ENCODE measurements at places on chromosomes 6 and 20. TPM values are rescaled to one million over a fixed set of nuclear protein-coding genes. Genes with fewer than 3 reads are reported as not detected.

DNA sequence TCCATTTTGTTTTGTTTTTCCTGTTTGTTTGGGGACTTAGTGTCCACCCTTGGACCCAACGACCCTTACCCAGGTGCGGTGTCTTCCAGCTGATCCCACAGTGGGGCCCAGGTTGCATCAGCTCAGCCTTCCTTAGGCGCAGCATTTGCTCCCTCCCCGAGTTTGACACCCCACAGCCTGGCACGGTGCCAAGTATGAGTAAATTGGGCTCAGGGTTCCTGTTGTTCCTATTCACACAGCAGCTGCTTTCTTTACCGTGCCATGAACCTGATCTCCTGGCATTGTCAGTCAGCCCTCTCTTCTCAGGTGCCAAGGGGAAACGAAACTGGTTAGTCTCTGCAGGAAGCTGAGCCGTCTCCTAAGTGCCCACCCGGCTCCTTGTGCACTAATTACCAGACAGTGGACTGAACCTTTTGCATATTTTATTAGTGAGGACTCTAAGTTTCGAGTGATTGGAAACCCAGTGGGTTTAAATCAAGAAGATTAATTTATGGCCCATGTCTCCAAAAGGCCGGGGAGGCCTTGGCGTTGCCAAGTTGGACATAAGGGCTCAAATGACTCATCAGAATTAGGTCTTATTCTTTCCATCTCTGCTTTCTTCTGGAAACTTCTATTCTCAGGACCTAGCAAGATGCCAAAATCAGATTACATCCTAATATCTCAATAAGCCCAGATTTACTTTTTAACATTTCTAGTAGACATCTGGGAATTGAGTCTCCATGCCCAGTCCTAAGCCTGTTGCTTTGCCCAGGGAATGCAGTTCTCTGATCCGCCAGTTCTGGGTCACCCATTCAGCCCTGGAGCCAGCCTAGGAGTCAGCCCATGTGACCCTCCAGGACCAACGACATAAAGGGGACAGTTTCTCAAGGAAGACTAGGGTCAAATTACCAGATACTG, 68.8 kb downstream of the TSHZ2 start:
- no peak for DNase-seq

DNA sequence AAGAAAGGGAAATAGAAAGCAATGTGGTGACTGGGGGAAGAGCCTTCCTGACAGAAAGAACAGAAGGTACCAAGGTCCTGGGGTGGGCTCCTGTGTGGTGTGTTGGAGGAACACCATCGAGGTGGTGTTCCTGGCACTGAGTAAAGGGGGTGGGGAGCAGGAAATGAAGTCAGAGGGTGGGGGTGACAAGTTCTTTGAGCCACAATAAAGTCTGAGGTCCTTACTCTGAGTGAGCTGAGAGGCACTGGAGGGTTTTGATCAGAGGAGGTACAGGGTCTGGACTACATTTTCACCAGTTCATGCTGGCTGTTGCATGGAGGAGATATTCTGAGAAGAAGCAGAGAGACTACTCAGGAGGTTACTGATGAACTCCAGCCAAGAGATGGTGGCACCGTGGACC, 198.2 kb downstream of the GMPR start:
- no peak for DNase-seq

Gene HMGCLL1
- 13.5 TPM for polyA plus RNA-seq

Gene KCNK5
- polyA plus RNA-seq: 14.0 TPM

- no peak for DNase-seq
These were observed 942 bp downstream of the ACAT2 start for GRCh38 chr6:159762681-159763293.

Gene ESR1
- 1.2 TPM for polyA plus RNA-seq

DNA sequence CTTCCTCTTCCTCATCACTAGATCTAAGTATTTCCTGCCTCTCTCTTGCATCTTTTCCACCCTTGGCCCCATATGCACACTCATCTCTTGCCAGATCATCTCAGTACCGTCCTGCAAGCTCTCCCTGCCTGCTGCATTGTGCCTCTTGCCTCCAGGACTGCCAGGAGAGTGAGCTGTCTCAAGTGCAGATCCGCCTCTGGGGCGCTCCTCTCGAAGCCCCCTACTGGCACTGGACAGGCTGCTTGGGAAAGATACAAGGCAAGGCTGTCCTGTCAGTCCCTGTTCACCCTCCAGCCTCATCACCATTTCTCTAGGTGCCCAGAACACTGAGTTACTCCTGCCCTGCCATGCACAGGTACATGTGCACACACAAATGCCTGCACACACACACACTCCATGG, 10.2 kb downstream of the SYNDIG1 start:
- no peak for DNase-seq

GRCh38 chr20:21981597-21982344, 276.3 kb downstream of the PAX1 start:
- DNase-seq: no peak

GRCh38 chr6:3135668-3136291, 17.3 kb downstream of the BPHL start:
- DNase-seq: no peak

DNA sequence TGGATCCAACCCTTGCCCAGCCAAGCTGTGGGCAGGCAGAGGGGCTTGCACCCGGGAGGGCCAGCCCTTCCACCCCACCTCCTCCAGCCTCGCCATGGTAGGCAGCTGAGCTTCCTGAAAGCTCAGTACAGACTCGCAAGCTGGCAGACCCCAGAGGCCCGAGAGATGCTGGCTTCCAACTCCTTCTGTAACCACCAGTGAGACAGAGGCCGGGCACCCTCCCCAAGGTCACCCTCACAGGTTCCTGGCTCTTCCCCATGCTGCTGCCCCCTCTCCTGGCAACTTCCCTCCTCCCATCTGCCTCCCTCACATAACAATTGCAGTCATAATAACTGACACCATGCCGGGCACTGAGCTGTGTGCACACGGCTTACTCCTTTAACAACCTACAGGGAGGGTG, 26.2 kb upstream of the NOL4L start:
- DNase-seq: no peak

DNA sequence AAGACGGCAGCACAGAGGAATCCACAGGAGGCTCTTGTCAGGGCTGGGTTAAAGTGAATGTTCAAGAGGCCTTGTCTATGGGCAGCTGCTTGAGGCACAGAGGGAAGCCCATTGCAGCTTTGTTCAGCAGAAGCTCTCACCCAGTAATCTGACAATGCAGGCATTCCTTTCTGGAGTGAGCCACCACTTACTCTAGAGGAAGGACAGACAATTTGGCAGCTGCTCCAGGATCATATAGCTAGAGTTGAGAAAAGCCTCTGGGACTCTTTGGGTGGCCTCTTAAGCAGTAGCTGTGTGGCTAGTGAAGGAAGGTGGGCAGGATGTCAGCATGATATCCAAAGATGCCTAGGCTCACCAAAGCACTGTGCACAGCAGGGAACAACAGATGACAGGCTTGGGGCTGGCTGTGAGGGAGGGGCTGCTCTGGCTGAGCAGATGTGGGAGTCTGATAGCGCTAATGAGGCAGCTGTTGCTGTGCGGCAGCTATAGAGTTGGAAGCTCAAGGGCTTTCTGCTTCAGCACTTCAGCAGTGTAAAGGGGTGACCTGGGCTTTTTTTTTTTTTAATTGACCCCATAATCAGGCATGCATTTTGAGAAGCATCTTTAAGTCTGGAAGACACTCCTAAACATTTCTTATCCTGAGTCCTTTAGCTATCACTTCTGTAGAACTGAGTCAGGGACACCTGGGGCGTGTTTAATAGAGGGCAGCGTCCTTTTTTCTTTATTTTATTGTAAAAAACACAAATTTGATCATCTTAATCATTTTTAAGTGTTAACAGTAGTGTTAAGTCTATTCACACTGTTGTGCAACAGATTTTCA, 27.2 kb downstream of the CMTR1 start:
- no peak for DNase-seq

DNA sequence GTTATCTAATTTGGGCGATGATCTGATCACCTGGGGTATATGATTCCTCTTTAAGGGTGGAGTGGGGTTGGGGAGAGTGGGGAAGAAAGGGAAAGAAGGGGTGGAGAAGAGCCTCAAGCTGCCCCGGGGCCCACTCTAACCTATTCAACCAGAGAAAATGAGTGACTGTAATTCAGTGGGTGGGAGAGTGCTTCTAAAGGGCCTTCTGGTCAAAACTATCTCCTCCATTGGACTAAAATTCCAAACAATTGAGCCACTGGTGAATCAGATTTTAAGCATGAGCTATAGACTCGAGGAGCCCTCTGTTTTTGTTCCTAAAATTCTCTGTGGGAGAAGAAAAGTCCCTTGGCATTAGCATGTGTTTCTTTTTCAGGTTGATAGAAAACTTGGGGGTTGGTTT, 296.8 kb downstream of the CLIC5 start:
- DNase-seq: no peak

DNA sequence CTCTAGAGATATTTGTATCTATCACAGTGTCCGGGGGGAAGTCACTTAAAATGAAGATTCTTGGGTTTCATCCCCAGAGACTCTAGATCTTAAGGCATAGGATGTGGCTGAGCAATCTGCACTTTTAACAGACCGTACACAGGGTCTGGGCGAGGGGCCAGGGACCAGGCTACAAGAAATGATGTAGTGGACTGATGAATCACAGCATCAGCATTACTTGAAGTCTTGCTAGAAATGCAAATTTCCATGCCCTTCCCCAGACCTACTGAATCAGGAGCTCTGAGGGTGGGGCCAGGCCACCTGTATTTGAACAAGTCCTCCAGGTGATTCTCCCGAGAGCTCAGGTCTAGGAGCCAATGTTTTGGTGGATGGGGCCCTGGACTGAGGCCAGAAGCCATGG, 168.4 kb downstream of the DOK5 start:
- no peak for DNase-seq

Data from left renal pelvis (tissue), 4 donors.